ENCODE measurements at places on chromosomes 6 and 20. TPM values are rescaled to one million over a fixed set of nuclear protein-coding genes. Genes with fewer than 3 reads are reported as not detected.
A peak's percentile ranks its signal among the peaks of the same experiment; 100 is the strongest.

- no peak for DNase-seq
Observed at GRCh38 chr6:54071821-54072340, 39.4 kb upstream of the MLIP start.

GRCh38 chr6:124066946-124067552 is 263.4 kb downstream of the NKAIN2 start:
- DNase-seq, result peak; percentile 85

GRCh38 chr6:100673641-100674040 is 207.5 kb downstream of the ASCC3 start:
- peak; percentile 2 for DNase-seq

GRCh38 chr20:6439737-6440442 is 317.1 kb upstream of the FERMT1 start:
- DNase-seq, result no peak

- DNase-seq, result peak; percentile 9
Observed at GRCh38 chr6:39962831-39963230, 28.6 kb upstream of the MOCS1 start.

- no peak for DNase-seq
Observed at GRCh38 chr20:40704828-40705227, 15.8 kb upstream of the MAFB start.

DNA sequence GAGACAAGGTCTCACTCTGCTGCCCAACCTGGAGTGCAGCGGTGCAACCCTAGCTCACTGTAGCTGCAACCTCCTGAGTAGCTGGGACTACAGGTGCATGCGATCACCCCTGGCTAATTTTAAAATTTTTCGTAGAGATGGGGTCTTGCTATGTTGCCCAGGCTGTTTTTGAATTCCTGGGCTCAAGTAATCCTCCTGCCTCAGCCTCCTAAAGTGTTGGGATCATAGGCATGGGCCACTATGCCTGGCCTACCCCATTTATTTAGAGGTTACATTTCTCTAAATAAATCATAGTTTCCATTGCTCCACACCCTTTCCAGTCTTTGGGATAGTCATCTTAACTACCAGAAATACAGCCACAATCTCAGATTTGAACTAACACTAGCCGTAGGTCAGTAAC is 134.7 kb upstream of the CITED2 start:
- DNase-seq, result no peak

DNA sequence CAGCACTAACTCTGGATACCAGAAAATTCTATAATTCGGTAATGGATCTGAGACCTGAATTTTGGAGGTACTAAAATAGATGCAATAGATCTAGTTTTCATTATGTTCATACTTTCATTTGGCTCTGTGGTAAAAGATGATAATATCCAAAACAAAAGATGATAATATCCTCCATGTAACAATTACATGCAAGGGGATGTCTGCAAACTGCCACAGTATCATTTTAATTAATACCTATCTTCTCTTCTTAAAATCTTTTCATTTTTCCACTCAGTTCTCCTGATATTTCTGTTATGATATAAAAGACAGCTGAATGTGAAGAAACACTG is 15.6 kb downstream of the BTN2A1 start:
- no peak for DNase-seq

- DNase-seq, result no peak
Observed at GRCh38 chr6:138688580-138688979, 85.0 kb upstream of the CCDC28A start.

GRCh38 chr20:53918949-53919361 is 151.4 kb downstream of the BCAS1 start:
- no peak for DNase-seq

DNA sequence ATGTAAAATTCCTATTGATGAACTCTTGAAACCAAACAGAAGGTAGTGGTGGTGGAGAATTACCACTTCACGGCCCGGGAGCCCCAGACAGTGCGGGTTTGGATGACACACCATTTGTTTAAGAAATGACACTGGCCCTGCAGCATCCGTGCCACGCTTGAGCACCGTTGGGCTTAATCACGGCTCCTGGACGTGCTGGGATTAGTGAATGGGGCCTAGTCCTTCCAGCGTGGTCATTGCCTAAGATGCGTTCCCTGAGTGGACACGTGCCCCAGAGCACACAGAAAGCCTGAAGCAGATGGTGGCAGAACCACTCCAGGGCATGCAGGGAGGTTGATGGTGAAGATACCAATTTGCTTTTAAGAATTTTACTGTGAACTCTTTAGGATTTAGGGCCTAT is 14.5 kb downstream of the STX16 start:
- peak; percentile 58 for DNase-seq

DNA sequence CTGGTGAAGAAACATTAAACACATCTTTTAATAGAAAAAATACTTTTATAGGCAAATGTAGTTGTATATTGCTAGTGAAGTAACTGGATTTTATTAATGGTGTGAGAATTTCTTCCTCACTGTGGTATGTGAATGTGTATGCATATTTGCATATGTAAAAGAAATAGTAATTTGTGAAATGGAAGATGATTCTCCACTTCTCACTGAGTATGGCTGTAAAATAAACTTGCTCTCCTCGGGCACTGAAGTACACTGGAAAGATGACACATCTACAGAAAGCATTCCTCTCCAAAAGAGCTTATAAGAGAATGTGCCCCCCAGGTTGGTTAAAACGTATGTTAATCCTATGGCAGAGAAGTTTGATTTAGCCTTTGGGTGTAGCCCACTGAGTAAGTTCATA is 155.5 kb downstream of the LPA start:
- DNase-seq, result no peak

GRCh38 chr6:5701174-5701573 is 305.6 kb downstream of the NRN1 start:
- DNase-seq, result no peak

- DNase-seq, result no peak
Observed at GRCh38 chr6:38644951-38645350, 5.2 kb upstream of the BTBD9 start.

DNA sequence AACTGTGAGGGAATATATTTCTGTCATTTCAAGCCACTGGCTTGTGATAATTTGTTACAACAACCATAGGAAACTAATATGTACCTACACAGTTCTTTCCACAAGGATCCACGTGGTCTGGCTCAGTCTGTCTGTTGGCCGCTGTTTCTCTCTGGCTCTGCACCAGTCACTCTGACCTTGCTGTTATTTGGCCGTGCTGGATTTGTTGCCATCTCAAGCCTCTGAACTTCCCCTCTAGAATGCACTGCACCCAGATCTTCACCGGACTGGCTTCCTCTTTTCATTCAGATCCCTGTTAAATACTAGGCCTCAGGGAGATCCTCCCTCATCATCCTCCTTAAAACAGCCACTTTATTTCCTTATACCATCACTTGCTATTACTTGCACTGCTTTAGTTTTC is 446.8 kb downstream of the TFAP2B start:
- DNase-seq, result no peak

GRCh38 chr6:111477481-111477938 is 5.5 kb downstream of the REV3L start:
- no peak for DNase-seq

GRCh38 chr6:126035764-126036163 is 49.4 kb downstream of the TRMT11 start:
- no peak for DNase-seq

DNA sequence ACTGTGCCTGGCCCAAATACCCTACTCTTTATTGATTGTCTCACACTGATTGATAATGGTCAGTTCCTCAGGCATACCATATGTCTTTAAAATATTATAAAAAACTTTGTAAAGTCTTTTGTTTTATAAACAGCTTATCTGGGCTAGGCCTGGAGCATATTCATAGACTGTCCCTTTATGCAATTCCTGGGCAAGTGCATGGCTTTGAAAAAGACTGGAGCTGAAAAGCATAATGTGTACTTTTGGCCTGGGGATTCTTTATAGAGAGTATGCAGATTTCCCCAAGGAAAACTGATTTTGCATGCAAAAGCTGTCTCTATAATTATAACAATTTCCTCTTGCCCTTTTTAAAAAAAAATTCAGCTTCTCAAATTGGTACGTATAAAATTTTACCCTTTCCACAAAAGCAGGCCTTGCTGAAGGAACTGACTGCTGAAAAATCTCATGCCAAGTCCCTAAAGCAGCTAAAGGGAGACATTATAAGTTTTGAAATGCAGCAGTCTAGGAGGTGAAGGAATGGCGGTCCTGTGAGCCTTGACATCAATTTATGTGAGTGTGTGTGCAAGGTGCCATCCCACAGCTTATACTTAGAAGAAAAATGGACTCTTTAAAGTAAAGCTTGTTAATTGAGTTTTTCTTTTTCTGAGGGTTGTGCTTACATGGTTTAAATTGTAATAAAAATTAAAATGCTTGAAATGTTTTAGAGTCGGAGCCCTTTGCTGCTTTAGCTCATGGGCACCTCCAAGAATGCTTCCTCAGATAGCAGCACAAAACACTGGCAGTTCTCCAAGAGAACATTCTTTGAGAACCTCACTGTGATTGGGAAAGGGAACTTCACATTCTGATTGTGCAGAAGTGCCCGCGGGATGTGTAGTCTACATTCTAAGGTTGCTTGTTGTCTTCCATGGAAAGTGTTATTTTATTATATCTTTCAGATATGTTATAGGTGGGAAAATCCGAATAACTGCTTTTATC is 43.9 kb downstream of the PLCB4 start:
- peak; percentile 72 for DNase-seq

DNA sequence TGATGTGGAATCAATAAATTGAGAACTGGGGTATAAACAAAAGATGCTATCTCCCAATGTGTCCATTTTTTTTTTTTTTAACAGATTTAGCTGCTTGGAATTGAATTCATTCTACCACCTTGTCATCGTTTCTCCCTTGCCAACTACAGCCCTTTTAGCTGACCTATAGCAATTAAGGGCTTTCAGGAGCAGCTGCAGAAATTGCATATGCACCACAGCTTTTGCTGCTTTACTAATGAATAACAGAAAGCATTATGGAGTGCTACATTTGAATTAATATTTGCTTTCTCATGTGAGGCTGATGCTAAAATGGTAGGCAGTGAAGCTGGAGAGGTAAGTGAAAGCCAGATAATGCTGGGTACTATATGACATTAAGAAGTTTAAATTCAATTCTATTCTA is 5.7 kb downstream of the SESN1 start:
- no peak for DNase-seq

GRCh38 chr6:42514745-42515144 is 49.1 kb upstream of the UBR2 start:
- no peak for DNase-seq

GRCh38 chr6:97068211-97068610 is 143.7 kb downstream of the KLHL32 start:
- DNase-seq, result peak; percentile 20

DNA sequence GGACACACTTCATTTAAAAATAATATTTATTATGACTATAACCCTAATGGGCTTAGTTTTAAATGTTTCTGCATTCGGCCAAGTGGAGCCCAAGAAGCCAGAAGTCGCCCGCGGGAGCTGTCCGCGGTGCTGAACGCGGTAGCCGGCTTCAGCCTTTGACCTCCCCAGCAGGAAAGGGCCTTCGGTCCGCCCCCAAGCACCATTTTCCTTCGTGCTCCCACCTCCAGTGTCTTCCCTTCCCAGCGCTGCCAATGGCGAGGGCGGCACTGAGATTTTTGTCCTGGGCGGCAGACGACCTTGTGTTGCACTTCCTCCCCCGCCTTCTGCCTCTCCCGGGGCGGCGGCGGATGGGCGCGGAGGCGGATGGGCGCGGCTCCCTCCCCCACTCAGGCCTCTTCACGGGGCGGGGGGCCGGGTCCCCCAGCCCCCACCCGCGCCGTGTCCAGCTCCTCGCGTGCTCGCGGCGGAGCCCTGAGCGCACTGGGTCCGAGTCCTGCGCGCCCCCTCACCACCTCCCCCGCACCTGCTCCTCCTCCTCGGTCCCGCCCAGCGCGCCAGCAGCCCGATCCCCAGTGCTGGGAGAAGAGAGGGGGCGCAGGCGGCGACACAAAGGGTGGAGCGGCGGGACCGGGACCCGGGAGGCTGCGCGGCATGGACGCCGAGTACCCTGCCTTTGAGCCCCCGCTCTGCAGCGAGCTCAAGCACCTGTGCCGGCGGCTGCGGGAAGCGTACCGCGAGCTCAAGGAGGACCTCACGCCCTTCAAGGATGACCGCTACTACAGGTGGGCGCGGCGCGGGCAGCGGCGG is 23.6 kb upstream of the TMEM181 start:
- peak; percentile 83 for DNase-seq

GRCh38 chr6:119446115-119446554 is 96.6 kb upstream of the MAN1A1 start:
- peak; percentile 53 for DNase-seq

GRCh38 chr6:151139524-151139923 is 100.2 kb upstream of the AKAP12 start:
- DNase-seq, result no peak

DNA sequence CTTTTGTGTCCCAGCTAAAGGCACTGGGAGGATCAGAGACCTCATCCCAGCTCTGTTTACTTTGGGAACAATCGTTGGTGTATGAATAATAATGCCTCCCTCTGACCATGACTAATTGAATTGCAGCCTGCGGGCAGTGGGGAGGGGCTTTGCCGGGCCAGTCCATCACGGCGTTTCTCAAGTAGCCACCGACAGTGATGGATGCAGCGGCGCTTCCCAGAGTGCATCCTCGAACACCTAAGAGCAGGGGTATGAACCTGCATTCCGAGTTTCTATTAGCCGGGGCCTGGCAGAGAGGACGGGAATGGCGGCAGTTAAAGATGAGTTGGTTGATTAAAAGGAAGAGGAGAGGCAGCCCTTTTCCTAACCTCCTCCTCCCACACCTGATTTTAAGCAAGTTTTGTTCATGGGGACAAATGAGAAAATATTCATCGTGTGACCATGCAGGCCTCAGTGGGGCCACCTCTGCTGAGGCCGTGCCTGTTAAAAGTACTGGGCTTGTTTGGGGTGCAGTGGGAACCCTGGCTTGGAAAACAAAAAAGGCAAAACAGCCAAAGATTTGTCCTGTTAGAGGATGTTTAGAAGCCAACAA is 154.1 kb downstream of the FOXA2 start:
- DNase-seq, result peak; percentile 3

DNA sequence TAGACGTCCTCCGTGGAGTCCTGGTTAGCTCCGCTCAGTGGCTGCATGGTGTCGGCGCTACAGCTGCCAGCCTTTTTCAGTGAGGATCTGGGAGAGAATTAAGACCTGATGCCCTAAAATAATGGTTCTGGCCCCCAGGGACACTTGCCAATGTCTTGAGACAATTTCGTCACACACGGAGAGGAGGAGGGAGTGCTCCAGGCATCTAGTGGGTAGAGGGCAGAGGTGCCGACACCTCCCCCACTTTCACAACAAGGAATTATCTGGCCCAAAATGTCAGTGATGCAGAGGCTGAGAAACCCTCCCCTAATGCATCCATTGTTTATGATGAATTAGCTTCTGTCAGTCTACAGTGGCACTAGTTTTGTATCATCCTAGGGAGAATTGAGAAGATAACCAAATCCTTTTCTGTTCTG is 24.4 kb downstream of the TMEM181 start:
- no peak for DNase-seq

DNA sequence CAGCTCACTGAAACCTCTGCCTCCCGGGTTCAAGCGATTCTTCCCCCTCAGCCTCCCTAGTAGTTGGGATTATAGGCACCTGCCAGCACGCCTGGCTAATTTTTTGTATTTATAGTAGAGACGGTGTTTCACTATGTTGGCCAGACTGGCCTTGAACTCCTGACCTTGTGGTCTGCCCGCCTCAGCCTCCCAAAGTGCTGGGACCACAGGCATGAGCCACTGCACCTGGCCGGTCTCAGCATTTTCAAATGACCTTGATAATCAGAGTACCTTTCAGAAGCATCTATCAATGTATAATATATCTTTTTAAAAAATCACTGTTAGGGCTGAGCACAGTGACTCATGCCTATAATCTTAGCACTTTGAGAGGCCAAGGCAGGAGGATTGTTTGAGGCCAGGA is 143.0 kb downstream of the DOK5 start:
- DNase-seq, result peak; percentile 9

Gene STX11
- 1.9 TPM for total RNA-seq

Gene C6orf163
- total RNA-seq, result 0.10 TPM

Gene CDSN
- total RNA-seq, result not detected

Gene INSM1
- total RNA-seq, result not detected

Gene SLC44A4
- 0.16 TPM for total RNA-seq

Gene PHACTR1
- total RNA-seq, result 7.9 TPM

Gene ATP6V1G2
- total RNA-seq, result 8.5 TPM
